ENCODE measurements at places on chromosomes 13 and 19. TPM values are rescaled to one million over a fixed set of nuclear protein-coding genes. Genes with fewer than 3 reads are reported as not detected.

The ZSCAN18 gene
- 181 TPM for total RNA-seq

The ADGRL1 gene
- 26.0 TPM for total RNA-seq

The SPACA6 gene
- 16.0 TPM for total RNA-seq

The SOX1 gene
- not detected for total RNA-seq

The FFAR1 gene
- total RNA-seq, result not detected

The MAP4K1 gene
- 15.1 TPM for total RNA-seq

- DNase-seq, result no peak
Measured at GRCh38 chr13:98447881-98448641, 128.8 kb downstream of the STK24 start.

DNA sequence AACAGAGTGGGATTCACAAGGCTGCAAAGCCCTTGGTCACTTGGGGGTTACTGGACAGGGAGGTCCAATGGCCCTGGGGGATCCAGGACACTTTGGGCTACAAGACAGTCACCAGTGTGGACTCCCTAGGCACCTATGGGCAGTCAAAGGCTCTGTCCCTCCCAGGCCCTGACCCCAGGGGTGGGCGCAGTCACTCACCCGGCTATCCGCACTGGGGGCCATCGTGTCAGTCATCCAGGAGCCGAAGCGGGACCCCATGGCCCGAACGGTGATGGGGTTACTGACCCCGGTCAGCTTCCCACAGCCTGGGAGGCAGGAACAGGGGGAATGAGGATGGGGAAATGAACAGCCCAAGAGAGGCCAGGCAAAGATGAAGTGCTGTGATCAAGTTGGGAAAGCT lies 21.5 kb downstream of the PIN1 start:
- DNase-seq, result no peak

DNA sequence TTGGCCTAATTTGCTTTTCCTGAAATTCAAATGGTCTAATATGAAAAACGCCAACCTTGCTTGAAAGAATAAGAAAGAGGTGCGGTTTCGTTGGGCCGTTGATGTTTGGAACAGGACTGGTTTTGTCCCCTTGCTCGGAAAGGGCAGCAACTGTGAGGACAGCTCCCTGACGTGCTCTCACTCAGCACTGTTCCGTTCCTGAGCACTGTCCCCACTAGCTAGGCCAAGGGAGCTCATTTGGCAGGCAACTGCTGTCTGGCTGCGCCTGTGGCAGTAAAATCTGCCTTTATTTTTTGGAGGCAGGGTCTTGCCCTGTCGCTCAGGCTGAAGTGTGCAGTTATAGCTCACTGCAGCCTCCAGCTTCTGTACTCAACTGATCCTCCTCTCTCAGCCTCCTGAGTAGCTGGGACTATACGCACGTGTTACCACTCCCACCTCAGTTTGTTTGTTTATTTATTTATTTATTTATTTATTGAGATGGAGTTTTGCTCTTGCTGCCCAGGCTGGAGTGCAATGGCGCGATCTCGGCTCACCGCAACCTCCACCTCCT lies 4.5 kb downstream of the LDLR start:
- DNase-seq, result no peak

GRCh38 chr13:98664047-98664446 lies 87.1 kb upstream of the STK24 start:
- DNase-seq, result no peak

GRCh38 chr13:21595546-21595822 lies 8.5 kb downstream of the MICU2 start:
- DNase-seq, result no peak

DNA sequence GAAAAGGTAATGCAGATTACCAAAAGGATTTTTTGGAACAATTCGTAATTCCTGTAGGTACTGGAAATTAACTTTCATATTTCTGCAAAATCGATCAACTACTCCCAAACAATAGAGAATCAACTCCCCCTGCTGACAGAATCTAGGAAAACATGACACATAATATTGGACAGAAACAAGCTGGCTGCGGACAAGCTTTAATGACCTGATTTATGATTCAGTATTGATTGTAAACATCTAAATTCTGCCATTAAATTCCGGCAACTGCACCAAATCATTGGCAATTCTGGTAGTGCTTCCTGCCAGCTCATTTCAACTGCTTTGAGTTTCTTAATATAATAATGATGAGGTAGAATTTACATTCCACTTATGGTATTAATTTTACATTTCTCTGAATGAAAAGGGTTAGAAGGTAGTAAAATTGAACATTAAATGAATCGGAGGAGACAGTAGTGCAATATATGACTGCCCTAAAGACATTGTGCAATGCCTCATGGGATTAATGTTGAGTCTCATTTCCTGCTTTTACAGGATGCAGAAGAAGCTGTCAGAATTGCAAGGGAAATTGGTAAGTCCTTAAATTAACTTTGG lies 146.5 kb downstream of the PCCA start:
- DNase-seq, result no peak

Data from ascending aorta (tissue), 2 donors.